ENCODE measurements at places on chromosomes 2 and 18.

DNA sequence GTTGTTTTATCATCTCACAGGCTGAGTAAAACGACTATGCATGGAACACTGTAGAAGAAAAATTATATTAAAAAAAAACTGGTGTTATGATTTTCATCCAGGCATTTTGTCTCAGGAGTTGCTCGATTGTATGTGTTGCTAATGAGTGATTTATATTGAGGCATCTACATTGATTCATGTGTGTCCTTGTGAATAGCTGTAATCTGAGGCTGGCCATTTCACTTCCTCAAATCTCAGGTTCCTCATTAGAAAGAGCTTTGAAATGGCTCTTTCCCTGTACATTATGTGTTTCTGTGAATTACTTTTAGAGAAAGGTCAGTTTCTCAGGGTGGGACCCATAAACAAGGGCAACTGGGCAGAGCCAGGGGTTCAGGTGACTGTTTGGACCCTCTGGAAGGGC lies 2.3 kb downstream of the IL18R1 start:
- no peak for DNase-seq

GRCh38 chr18:48949050-48949605 lies 1.6 kb downstream of the SMAD7 start:
- no peak for DNase-seq

- DNase-seq = no peak
Measured at GRCh38 chr18:56517196-56517595, 121.2 kb downstream of the TXNL1 start.

GRCh38 chr2:233259730-233260129 lies 8.3 kb downstream of the ATG16L1 start:
- DNase-seq = no peak

GRCh38 chr2:100821255-100821910 lies 1.4 kb downstream of the NPAS2 start:
- no peak for DNase-seq

DNA sequence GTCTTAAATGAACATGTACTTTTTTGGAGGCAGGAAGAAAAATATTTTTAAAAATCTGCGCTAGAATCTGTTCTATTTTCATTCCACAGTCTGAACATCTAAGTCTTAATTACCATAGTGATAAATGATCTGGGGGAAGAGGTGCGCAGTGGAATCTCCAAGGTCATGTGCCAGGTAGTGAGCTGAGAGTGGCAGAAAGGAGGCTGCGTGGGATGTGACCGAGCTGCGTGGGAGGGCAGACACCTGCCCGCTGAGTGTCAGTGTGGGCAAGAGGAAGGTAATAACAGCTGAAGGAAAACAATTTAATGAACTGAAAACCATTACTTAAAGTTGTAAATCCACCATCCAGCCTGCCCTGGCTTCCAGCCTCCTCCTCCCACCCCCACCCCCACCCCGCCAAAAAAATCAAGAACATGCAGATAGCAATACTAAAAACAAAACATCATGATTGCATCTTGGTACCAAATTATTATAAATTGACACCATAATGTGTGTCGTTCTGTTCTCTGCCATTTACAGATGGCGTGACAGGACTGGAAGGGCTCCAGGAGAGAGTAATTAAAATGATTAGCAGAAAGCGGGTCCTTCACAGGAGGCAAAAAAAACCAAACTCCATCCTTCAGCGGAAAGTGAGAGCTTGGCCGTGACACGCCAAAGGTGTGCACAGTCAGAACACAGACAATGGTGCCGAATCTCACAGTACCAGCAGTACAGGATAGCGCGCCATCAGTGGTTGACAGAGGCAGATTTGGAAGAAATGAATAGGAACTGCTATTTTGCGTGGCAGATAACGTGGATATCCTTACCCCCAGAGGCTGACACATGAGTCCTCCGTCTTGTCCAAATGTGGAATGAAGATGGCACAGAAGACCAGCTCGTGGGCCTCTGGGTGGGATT lies 11.4 kb upstream of the DTNB start:
- no peak for DNase-seq

GRCh38 chr2:209496586-209496982 lies 72.7 kb downstream of the MAP2 start:
- no peak for DNase-seq

DNA sequence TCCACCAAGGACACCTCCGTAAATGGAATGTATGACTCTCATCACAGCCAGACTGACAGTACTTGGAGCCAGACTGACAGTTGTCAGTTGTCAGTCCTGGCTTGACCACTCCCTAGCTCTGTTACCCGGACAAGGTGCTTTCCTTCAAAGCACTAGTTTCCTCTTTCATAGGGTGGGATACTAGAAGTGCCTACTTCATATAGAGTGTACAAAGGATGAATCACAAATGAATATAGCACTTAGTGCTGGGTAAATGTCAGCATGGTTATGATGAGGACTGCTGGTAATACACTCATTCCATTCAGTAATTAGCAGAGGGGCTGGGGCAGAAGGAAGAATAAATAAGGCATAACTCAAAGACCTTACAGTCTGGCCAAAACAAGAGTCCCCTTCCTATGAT lies 91.4 kb downstream of the ARL4C start:
- DNase-seq = no peak

DNA sequence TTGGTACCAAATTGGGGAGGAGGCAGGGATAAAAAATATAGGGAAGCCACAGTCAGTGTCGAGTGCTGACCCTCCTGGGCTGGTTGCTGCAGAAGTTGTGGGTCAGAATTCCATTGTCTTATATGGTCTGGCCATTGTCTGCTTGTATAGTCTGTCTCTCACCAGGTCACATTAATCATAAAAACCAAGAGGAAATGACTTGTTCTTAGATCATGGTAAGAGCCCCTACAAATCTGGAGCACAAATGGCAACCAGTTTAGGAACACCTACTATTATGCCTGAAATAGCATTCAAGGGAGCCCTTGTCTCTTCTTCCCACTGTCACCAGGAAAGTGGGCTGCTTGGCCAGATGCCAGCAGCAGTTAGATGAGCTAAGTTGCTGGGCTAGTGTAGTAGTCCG lies 119.7 kb upstream of the RMP24 start:
- no peak for DNase-seq

DNA sequence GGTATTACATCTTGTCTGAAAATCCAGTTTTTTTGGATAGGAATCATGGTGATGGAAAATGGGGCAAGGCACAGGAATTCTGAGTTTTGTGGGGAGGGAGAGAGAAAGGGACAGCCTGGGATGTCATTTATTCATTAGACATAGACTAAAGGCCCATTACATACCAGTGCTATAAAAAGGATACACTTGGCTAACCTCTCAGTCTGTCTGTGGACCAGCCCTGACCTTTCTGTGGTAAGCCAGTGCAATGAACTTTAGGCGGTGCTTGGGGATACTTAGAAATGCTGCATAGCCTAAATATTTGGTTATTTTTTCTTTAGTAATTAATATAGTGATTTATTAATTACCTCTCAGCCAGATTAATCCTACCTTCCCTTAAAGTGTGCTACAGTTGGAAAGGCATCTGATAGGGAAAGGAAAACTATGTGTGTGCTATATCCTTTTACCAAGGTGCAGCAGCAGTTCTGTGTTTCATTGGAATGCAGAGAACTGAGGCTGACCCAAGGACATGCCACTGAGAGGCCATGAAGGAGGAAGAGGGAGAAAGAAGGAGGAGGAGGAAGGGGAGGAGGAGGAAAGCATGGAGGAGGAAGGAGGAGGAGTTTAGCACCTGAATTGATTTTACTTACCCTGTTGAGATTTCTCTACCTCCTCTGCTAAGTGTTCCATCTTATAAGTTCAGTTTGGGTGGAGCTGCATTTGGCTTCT lies 37.5 kb downstream of the KCNS3 start:
- no peak for DNase-seq

GRCh38 chr18:54269893-54270844 lies 852 bp downstream of the POLI start:
- no peak for DNase-seq

- DNase-seq = peak; percentile 82
Measured at GRCh38 chr2:96138179-96139145, at the start of gene ASTL. Gene ASTL (minus strand): TSS chr2:96138502. CDS start chr2:96138436, 66 bp downstream.

Data from activated CD8-positive, alpha-beta memory T cell treated with anti-CD3 and anti-CD28 coated beads for 24 hours (primary cell).